ENCODE measurements at places on chromosomes 12 and 14. TPM values are rescaled to one million over a fixed set of nuclear protein-coding genes. Genes with fewer than 3 reads are reported as not detected.

GRCh38 chr12:65609359-65609771 is 214.9 kb upstream of the HMGA2 start:
- H3K36me3 ChIP-seq: no peaks in the 10 kb centered on the region
- no peaks in the 10 kb centered on the region for H3K4me1 ChIP-seq
- H3K4me3 ChIP-seq: no peak overlapping the region
- H3K27me3 ChIP-seq: no peaks in the 10 kb centered on the region
- no peak for DNase-seq
- no peak overlapping the region for H3K27ac ChIP-seq

DNA sequence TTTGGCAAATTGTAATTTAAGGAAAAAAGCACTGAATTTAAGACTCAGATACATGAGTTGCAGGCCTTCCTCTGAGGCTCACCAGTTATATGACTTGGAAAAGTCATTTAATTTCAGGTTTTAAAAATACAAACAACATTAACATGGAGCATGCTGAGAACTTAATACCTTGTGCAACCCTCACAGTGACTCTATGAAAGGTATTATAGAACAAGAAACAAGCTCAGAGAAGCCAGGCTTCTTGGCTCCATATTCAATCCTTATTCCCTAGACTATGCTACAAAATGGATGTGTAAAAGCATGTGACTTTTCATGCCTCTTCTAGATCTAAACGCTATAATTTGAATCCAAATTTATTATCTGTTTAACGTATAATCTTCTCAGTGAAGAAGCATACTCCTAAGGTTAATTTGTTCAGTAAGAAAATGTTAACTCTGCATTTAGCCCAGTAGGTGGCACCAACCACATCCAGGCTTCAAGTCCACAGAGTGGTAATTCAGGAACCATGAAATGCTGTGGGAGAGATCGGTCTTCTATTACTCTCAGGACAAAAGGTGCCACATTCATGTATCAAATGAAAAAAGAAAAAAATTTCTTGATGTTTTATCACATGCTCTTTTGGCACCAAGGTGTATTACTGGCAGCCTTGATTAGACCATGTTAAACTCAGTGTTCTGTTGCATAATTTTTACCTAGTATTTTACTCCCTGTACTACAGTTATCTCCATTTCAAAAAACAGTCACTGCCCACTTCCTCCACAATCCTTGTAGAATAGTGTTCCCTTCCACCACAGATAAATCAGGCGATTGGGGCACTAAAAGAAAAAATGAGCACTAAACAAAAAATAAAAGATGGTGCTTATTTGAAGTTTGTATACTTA is 9.3 kb downstream of the CCDC196 start:
- no peaks in the 10 kb centered on the region for H3K27me3 ChIP-seq
- no peak overlapping the region for H3K27ac ChIP-seq
- H3K4me3 ChIP-seq: no peak overlapping the region

DNA sequence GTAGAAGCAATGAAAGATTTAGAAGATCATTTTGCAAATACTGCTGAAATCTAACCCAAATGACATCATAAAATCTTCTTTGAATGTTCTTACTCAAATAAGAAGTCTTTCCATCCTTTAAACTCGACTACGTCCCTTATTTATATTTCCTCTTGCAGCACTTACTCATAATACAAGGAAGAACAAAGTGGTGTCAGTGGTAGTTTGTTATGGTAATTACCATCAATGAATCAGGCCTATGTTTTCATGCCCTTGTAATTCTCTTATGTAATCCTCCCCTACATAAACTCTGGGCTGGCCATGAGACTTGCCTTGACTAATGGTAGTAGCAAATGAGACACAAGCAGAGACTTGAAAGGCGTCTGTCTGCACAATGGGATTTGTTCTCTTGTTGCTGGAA is 17.0 kb downstream of the EEA1 start:
- DNase-seq: no peak
- peaks cover 4% of the 10 kb centered on the region for H3K36me3 ChIP-seq
- no peak overlapping the region for H3K27ac ChIP-seq
- no peaks in the 10 kb centered on the region for H3K4me1 ChIP-seq
- no peaks in the 10 kb centered on the region for H3K27me3 ChIP-seq

- H3K4me3 ChIP-seq: no peak overlapping the region
- H3K27me3 ChIP-seq: no peaks in the 10 kb centered on the region
- no peaks in the 10 kb centered on the region for H3K36me3 ChIP-seq
- no peak overlapping the region for H3K27ac ChIP-seq
Observed at GRCh38 chr12:58286353-58286752, 345.0 kb downstream of the ATP23 start.

- H3K4me3 ChIP-seq: no peak overlapping the region
- H3K4me1 ChIP-seq: peaks cover 8% of the 10 kb centered on the region
- no peaks in the 10 kb centered on the region for H3K36me3 ChIP-seq
- no peaks in the 10 kb centered on the region for H3K27me3 ChIP-seq
- no peak overlapping the region for H3K27ac ChIP-seq
Observed at GRCh38 chr14:99382781-99383471, 97.7 kb downstream of the SETD3 start.

DNA sequence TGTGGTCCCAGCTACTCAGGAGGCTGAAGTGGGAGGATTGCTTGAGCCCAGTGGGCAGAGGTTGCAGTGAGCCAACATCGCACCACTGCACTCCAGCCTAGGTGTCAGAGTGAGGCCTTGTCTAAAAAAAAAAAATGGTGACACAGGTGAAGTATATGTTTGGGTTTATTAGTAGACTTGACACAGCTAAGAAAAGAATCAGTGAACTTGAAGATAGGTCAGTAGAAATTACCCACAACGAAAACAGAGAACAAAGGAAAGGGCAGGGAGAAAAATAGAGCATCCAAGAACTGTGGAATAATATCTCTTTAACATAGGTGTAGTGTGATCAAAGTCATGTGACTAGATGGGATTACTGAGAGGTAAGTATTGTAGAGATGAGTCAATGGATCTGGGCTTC is 23.7 kb downstream of the ATF1 start:
- no peaks in the 10 kb centered on the region for H3K27me3 ChIP-seq
- H3K27ac ChIP-seq: no peak overlapping the region
- no peak overlapping the region for H3K4me3 ChIP-seq
- no peaks in the 10 kb centered on the region for H3K36me3 ChIP-seq
- DNase-seq: no peak

GRCh38 chr12:50597200-50598195 is 92.7 kb downstream of the DIP2B start:
- DNase-seq: no peak
- no peaks in the 10 kb centered on the region for H3K27me3 ChIP-seq
- H3K27ac ChIP-seq: no peak overlapping the region
- no peaks in the 10 kb centered on the region for H3K36me3 ChIP-seq

GRCh38 chr14:85813040-85813439 is 283.1 kb downstream of the FLRT2 start:
- H3K36me3 ChIP-seq: no peaks in the 10 kb centered on the region
- DNase-seq: no peak
- H3K27me3 ChIP-seq: no peaks in the 10 kb centered on the region
- no peak overlapping the region for H3K4me3 ChIP-seq
- H3K27ac ChIP-seq: no peak overlapping the region
- H3K4me1 ChIP-seq: no peaks in the 10 kb centered on the region

GRCh38 chr14:77059276-77059915 is 30.9 kb upstream of the IRF2BPL start:
- no peak for DNase-seq

DNA sequence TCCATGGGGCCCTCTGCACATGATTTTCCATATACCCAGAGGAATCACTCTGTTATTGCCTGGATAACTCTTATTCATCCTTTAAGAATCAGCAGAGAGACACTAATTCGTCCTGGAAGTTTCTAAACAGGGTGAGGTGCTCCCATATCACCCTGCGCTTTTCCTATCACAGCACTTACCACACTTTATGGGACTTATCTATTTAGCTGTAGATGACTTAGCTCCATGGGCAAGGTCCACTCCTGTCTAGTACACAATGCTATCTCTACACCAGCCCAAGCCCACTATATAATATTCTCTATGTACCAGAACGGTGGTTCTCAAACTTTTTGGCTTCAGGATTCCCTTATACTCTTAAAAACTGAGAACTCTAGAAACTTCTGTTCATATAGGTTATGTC is 111.7 kb downstream of the EFCAB11 start:
- no peaks in the 10 kb centered on the region for H3K4me1 ChIP-seq
- no peak overlapping the region for H3K27ac ChIP-seq
- no peak for DNase-seq
- H3K27me3 ChIP-seq: no peaks in the 10 kb centered on the region

DNA sequence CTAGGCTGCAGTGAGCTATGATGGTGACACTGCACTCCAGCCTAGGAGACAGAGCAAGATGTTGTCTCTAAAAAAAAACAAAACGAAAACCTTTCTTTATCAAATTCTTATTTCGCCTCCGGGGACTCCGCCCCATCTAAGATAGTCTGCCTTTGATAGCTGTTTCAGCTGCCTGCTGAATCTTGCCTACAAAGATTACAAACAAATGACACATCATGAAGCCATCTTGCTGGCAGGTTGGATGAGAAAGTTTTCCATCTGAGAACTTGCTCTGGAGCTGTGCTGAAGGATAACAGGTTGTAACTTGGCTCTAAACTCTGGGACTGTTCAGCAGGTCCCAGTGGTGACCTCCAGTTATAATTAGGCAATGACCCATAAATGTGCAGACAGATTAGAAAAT is 41.8 kb upstream of the AEBP2 start:
- no peaks in the 10 kb centered on the region for H3K27me3 ChIP-seq
- no peak overlapping the region for H3K4me3 ChIP-seq
- no peak overlapping the region for H3K27ac ChIP-seq
- H3K4me1 ChIP-seq: no peaks in the 10 kb centered on the region

DNA sequence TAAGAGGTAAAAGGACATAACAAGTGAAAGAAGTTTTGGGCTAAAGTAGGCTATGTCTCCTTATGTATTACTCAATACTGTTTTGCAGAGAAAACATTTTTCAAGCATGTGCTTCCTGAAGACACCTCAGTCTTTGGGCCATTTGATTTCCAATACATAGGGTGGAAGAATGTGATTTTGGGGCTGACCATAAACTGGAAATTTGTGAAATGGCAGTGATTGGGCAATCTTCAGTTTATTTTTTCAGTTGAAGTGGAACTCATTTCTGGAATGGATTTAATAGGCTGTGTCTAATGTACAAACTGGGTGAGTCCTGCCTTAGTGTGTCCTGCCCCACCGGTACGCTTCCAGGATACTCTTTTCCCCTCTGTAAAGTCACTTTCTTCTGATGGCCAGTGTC is 2.8 kb upstream of the ACADS start:
- H3K4me3 ChIP-seq: no peak overlapping the region
- H3K27me3 ChIP-seq: peaks cover 3% of the 10 kb centered on the region
- no peak overlapping the region for H3K27ac ChIP-seq
- H3K4me1 ChIP-seq: peaks cover 5% of the 10 kb centered on the region
- no peak for DNase-seq

GRCh38 chr14:24160499-24160849 is 591 bp upstream of the IRF9 start:
- no peaks in the 10 kb centered on the region for H3K4me1 ChIP-seq
- no peak overlapping the region for H3K4me3 ChIP-seq
- H3K36me3 ChIP-seq: peaks cover 22% of the 10 kb centered on the region
- no peak overlapping the region for H3K27ac ChIP-seq

DNA sequence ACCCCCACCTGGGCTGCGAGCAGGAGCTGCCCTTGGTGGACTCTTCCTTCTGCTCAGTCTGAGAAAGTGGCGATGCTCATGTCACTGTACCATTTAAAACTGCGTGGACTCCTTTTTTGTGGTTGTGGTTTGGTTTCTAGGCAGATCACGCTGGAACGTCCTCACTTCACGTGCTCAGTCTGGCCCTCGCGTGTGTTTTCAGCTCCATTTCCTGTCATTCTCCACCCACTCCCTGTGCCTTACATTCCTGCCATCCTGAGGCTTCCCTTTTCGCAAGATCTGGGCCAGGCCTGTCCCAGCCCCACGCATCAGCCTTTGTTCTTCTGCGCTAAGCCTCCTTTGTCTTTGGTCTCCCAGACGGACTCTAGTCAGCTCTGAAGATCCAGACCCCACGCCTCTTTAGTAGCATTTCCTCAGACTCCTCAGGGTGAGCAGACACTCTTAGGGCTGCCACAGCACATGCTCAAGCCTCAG is 105.4 kb downstream of the FBXL14 start:
- no peaks in the 10 kb centered on the region for H3K4me1 ChIP-seq
- H3K36me3 ChIP-seq: no peaks in the 10 kb centered on the region
- no peak overlapping the region for H3K27ac ChIP-seq

DNA sequence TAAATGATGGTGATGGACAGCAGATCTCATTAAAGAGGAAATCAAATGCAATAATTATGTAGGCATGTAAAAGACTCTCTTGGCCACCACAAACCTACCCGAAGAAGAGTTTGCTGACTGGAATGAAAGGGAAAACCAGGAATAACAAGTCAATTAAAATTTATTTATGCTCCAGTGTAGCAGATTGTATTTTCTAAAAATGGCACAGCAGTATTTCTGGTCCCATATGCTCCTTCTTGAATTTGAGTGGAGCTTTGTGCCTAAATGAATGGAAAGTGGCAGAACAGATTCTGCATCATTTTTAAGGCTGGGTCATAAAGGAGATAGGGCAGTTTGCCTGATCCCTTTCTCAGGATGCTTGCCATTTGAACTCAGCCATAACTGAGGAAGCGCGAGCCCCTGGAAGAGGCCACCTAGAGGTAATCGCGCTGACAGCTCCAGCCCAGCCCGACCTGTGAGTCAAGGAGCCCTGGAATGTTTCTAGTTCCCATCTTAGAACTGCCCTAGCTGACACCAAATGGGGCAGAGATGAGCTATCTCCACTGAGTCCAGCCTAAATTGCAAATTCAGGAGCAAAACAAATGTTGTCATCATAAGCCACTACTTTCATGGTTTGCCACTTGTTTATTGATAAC is 229.2 kb upstream of the TMTC1 start:
- H3K27me3 ChIP-seq: no peaks in the 10 kb centered on the region
- H3K4me3 ChIP-seq: no peak overlapping the region
- no peaks in the 10 kb centered on the region for H3K4me1 ChIP-seq
- no peak overlapping the region for H3K27ac ChIP-seq
- peak; percentile 7 for DNase-seq
- no peaks in the 10 kb centered on the region for H3K36me3 ChIP-seq

- no peaks in the 10 kb centered on the region for H3K4me1 ChIP-seq
- H3K36me3 ChIP-seq: no peaks in the 10 kb centered on the region
- DNase-seq: no peak
- no peak overlapping the region for H3K4me3 ChIP-seq
Observed at GRCh38 chr12:89651192-89651591, 57.4 kb downstream of the ATP2B1 start.

GRCh38 chr12:15534874-15535273 is 212.6 kb downstream of the PTPRO start:
- H3K27me3 ChIP-seq: no peaks in the 10 kb centered on the region
- no peaks in the 10 kb centered on the region for H3K4me1 ChIP-seq
- DNase-seq: no peak
- H3K4me3 ChIP-seq: no peak overlapping the region

Gene GUCY2C
- 2.5 TPM for total RNA-seq

Gene LMO3
- 16.7 TPM for total RNA-seq

Gene LALBA
- not detected for total RNA-seq

Gene TMPRSS12
- total RNA-seq: not detected

Gene CDCA4
- total RNA-seq: 48.6 TPM

Gene AQP6
- total RNA-seq: not detected

Gene SYNE3
- not detected for total RNA-seq
